ENCODE measurements at places on chromosomes 2 and 18. TPM values are rescaled to one million over a fixed set of nuclear protein-coding genes. Genes with fewer than 3 reads are reported as not detected.

Gene CCDC102B
- total RNA-seq = 0.87 TPM

Gene SELENOI
- total RNA-seq = 25.6 TPM

Gene HOXD3
- total RNA-seq = not detected

Gene RNU2-63P
- 13.6 TPM for total RNA-seq

Gene GREB1
- 0.43 TPM for total RNA-seq

Gene SKOR2
- not detected for total RNA-seq

Gene MRO
- total RNA-seq = not detected

Gene EFR3B
- not detected for total RNA-seq
